HS-5 (cell line): ENCODE measurements at places on chromosomes 2 and 18.

- no peak for DNase-seq
Measured at GRCh38 chr2:105882341-105882740, 137.6 kb downstream of the NCK2 start.

DNA sequence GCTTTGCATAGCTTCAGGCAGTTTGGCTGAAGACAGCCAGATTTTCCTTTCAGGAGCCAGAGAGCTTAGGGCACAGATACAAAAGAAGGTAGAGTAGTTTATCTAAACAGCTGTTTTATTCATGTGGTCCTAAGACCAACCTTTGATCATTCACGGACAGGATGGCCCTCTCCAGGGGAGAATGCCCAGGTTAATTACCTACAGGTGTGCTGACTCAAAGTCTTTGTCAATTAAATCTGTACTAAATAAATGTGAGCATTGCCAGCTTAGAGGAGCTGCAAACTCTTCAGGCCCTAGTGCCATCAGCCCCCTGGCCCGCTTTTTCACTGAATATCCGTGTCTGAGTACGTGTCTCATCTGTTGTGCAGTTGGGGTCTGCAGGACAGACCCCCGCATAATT lies 554.7 kb downstream of the NUP35 start:
- DNase-seq = no peak

GRCh38 chr18:48754559-48754958 lies 196.2 kb downstream of the SMAD7 start:
- no peak for DNase-seq

GRCh38 chr2:63345285-63345633 lies 243.0 kb downstream of the WDPCP start:
- DNase-seq = no peak

- no peak for DNase-seq
Measured at GRCh38 chr18:35117951-35118411, 76.8 kb downstream of the MAPRE2 start.

GRCh38 chr18:55430026-55430425 lies 158.0 kb downstream of the TCF4 start:
- DNase-seq = no peak

DNA sequence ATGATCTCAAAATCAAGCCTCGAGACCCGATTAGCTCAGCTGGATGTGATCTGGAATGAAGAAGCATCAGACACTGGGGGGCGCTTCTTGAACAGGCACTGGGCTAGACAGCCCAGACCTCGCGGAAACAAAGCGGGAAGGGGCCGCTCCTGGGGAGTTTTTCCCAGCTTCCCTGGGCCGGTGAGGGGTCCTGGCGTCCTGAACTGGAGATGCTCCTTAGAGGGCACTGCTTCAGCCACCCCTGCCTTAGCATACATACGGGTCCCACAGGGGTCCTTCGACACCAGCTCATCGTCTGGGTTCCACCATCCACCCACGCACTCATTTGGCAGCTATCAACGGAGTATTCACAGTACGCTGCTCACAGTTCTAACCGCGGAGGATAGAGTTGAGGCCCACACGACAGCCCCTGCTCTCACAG lies 146.7 kb downstream of the TSN start:
- no peak for DNase-seq

GRCh38 chr2:195575016-195575415 lies 82.0 kb upstream of the SLC39A10 start:
- no peak for DNase-seq

DNA sequence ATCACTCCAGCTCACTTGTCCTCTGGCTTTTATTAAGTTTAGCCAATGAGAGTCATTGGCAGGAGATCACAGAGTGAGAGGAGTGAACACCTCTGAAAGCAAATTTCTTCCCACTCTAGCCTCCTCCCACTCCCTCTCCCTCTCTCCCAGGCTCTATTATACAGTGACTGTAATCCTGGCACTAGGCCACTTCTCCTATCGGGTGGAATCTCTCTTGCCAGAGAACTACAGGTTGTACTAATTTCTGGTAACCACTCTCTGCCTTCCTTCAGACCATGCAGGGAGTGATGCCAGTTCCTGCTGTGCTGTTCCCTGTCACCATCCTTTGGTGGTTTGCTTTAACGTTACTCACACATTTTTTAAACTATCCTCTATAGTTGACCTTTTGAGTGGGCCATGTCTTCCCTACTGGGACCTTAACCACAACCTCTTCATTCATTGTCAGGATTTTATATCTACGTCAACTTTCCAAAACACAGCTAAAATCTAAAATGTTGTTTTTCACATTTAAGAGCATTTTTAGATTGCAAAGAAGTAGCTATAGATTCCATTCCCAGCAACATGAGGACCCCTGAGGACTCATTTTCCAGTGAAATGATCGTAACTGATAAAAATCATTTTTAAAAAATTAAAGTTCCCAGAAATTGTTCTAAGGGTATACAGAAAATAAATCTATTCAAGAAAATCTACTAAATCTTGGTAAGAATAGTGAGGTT lies 217.1 kb downstream of the MREG start:
- DNase-seq = peak; percentile 51

DNA sequence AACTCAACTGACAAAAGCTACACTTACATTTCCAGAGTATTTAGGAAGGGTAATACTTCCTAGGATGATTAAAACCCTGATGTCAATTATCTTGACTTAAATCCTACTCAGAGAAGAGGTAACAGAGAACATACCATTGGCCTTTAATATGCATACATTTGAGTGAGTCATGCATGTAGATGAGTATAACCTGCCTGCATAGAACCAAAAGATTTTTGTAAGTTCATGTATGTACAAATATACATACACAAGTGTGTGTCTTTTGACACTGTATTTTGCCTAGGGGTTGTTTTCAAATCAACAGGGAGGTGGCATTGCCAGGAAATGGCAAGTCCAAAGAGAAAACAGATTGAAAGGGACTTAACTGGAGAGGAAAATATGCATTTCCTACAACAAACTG lies 6.1 kb downstream of the BMP10 start:
- no peak for DNase-seq

DNA sequence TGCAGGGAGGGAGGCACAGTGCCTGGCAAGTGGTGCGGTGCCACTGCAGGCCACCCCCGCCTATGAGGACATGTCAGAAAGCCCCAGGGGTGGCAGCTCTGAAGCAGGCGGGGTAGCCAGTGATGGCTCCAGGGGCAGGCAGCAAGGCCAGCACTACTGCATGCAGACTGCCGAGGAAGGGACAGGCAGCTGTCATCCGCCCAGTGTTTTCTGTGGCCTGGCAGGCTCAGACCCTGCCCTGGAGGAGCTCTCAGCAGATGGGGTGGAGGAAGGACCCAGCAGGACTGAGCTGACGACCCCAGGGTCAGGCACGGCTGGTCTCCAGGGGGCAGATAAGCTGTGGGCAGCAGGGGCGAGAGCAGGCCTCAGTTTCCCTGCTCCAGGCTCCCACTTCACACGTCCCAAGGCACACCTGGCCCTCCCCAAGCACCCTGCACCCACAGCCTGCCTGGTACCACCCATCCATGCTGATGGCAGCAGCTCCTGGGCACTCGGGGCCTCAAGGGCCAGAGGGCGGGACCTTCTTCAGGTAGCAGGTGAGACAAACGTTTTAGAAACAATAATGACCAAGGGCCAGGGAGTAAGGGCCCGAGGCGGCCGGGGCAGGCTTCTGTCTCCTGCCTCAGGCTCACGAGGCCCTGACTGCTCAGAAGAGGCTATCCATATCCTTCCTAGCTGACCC lies 48.5 kb downstream of the HS6ST1 start:
- no peak for DNase-seq

DNA sequence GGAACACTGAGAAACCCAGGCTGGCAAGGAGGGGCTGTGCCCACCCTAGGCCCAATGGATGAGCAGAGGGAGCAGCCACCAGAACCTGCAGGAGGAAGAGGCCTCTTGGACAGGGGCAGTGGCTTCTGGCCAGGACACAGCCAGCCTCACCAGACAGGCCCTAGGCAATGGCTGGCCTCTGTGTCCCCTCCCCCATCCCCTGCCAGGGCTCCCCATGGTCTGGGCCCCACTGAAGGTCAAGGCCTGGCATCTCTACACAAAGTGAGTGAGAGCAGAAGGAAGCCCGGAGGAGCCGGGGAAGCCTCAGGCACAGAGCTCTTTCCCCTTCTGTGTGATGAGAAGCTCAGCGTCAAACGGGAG lies 6.3 kb downstream of the PRLH start:
- DNase-seq = no peak

DNA sequence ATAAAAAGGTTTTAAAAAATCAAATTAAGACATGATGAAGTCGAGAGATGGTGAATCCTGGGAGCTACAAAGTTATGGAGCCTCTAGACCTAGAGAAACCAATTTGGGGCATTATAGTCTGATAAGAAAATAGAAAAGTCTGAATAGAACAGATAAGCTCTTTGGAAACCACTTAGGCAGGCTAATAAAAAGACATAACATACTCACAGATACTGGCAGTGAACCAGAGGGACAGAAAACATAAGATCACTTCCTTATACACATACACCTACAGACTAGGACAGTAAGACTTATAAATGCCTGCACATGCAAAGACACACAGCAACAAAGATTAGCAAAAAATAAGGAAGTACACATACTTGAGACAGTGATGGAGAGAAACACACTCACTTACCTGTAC lies 20.0 kb downstream of the SMC6 start:
- no peak for DNase-seq

- no peak for DNase-seq
Measured at GRCh38 chr18:21295101-21295500, 53.1 kb downstream of the GREB1L start.

- DNase-seq = peak; percentile 55
Measured at GRCh38 chr2:191580581-191580980, 97.4 kb upstream of the NABP1 start.

DNA sequence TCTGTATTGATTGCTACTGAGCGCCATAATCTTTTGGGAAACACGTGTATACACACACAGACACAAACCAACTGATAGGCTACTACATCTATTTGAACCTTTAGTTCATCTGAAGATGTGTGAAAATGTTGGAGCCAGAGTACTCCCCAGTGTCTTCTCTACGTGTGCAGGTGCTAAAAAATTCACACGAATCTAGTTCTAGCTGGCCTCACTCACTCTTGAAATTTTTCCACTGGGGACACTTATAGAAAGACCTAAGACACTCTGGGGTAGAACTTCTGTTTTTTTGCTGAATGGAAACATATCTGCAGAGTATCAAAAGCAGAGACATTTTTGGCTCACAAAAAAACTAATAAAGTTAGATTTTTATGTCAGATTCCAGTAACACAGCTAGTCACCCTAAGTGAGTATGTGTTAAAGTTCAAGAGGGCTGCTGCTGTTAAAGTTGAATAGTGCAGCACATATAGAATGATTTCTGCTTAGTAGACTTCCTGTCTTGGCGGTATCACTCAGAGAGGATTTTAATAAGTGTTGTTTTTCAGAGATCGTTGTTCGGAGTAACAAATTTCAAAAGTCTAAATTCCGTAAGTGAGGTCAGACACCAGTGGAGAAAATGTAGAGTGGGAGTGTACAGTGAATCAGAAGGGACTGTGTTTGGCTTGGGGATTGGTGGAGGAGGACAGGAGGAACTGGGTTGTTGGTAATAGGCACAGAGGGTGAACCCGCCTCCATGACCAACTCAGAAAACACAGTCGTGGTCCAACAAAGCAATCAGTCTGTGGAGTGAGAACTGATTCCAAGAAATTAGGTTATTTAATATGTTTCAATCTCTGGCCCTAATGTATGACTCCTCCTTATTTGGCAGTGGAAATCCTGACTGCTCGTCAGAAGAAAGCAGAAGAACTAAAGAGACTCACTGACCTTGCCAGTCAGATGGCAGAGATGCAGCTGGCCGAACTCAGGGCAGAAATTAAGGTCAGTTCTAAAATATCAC lies 43.1 kb downstream of the KCTD18 start:
- DNase-seq = no peak

DNA sequence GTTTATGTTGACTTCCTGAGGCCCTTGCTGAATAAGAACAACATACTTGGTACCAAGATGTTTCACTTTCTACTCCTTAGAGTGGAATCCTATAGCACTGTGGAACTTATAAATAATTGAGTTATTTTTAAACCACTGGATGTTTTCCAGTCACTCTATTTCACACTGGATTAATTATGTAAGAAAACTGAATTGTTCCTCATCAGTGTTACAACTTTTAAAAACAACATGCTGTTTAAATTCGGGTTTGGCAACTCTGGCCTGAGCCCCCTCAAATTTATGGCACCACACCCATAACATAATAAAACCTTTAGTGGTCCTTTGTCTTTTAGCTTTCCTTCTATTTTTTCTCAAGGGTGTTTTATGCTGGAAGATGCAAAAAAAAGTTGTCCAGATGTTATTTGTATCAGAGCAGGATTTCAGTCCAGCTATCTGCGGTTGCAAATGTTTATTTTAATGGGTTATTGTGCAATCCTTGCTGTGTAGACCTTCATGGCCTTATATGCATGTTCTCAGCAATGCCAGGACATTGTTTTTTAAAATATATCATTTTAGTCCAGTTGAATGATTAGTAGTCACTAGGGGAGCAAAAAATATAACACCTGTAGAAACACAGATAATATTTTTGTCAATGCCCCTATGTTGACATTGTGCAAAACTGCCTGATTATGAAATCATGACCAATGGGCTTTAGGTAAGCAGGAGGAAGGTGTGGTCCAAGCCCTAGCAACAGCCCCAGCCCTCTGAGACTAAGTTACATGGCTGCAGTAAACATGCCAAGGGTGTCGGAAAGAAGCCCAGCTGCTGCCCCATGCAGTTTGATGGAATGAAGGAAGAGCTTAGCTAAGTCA lies 638.0 kb upstream of the ZEB2 start:
- peak; percentile 23 for DNase-seq

DNA sequence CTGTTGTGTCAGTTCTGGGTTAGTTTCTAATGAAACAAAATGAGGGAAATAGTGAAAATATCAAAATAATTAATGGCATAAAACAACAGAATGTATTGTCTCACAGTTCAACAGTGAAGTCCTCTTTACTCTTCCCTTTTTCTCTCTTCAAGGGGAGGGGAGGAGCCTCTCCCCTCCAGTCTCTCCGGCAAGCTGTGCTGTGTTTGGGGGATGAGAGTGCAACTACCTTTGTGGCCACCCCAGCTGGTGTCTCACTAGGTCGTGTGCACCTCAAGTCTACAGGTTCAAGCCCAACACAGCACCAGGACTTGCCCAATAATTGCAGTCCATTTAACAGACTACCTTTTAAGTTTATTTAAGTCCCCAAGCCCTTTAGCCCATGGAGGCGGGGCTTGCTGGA lies 271.7 kb upstream of the DOK6 start:
- no peak for DNase-seq

DNA sequence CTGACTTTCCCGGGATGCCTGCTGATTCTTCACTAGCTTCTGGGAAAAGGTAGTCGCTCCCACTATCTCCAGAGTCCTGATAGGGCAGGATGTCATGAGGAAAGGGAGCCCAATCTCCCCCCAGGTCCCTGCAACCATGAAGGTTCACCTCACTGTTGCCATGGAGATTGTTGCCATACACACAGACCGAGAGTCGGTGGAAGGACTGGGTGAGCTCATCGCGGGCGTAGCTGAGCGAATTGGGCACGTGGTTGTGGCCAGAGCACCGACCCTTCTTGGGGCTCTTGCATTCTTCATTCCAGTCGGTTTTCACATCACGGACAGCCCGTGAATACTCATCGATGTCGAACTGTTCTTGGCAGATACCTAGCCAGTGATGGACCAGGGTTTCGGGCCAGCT lies 97.4 kb downstream of the MEP1B start:
- DNase-seq = no peak

GRCh38 chr2:240132651-240132980 lies 3.5 kb downstream of the COPS9 start:
- DNase-seq = no peak

GRCh38 chr2:49582946-49583345 lies 428.6 kb upstream of the FSHR start:
- no peak for DNase-seq
